Bronchial epithelial cell (primary cell): ENCODE measurements at places on chromosomes 3 and 15. TPM values are rescaled to one million over a fixed set of nuclear protein-coding genes. Genes with fewer than 3 reads are reported as not detected.
A peak's percentile ranks its signal among the peaks of the same experiment; 100 is the strongest.

The SLC12A1 gene
- total RNA-seq, result not detected in 2 replicates

The PLA2G4B gene
- 8.2 and 42.6 TPM in 2 replicates for total RNA-seq

DNA sequence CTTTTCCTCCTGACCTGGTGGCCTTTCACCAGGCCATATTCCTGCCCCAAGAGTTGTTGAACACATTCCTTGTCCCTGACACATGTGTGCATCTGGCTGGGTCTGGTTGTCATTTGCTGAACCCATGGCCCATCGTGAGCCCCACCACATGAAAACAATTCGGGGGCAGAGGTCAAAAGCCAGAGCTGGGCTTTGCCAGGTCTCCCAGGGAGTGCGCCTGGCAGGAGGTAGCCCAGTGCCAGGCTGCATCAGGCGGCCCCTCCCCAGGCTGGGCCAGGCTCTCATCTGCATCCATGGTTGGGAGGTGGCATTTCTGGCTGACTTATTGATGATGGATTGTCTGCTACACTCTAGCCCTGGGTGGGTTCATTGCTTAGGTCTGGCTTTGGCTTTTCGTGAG, 30.9 kb downstream of the SPSB4 start:
- DNase-seq, result no peak

DNA sequence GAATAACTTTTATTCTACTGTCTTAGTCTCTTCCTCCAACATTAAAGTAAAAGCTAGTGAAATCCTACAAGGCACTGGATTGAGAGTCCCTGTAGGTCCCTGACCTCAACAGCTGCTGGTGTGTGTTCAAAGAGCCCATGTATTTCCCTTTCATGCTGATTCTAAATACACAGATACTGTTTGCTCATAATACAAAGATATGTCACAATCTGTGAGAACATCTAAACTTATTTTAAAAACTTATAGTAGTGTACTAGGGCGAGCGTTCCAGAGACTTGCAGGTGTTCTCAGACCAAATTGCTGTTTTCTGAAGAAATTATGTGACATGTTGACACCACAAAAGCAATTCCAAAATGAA, 145.9 kb upstream of the LIPC start:
- no peak for DNase-seq

DNA sequence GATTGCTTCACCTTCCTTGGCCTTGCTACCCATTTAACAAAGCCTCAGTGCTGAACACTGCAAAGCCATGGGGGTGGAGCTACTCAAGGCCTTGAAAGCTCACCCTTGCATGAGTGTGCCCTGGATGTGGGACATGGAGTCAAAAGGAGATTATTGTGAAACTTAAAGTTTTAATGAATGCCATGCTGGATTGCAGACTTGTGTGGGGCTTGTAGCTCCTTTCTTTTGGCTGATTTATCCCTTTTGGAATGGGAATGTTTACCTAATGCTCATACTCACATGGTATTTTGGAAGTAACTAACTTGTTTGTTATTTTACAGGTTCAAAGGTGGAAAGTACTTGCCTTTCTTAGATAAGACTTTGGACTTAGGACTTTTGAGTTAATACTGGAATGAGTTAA, 538.5 kb upstream of the NECTIN3 start:
- DNase-seq, result no peak

DNA sequence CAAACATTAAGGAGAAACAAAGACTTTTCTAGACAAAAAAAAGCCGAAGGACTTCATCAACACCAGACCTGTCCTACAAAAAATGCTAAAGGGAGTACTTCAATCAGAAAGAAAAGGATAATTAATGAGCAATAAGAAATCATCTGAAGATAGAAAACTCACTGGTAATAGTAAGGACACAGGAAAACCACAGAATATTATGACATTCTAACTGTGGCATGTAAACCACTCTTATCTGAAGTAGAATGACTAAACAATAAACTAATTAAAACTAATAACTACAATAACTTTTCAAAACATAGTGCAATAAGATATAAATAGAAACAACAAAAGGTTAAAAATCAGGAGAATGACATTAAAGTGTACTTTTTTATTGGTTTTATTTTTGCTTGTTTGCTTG, 584.5 kb upstream of the CCDC54 start:
- DNase-seq, result peak; percentile 51
